Mesenchymal stem cell (in vitro differentiated cells and primary cell): ENCODE measurements at places on chromosomes 3 and 15.

- DNase-seq: no peak
Measured at GRCh38 chr3:58210761-58211460, at the start of gene DNASE1L3. Gene DNASE1L3, minus strand, starts transcription at chr3:58210972. Its CDS starts 66 bp downstream, at chr3:58210906.

GRCh38 chr3:12430086-12430485 lies 54.2 kb upstream of the TSEN2 start:
- DNase-seq: no peak

GRCh38 chr3:59412516-59412915 lies 362.7 kb upstream of the CFAP20DC start:
- DNase-seq: peak; percentile 61

DNA sequence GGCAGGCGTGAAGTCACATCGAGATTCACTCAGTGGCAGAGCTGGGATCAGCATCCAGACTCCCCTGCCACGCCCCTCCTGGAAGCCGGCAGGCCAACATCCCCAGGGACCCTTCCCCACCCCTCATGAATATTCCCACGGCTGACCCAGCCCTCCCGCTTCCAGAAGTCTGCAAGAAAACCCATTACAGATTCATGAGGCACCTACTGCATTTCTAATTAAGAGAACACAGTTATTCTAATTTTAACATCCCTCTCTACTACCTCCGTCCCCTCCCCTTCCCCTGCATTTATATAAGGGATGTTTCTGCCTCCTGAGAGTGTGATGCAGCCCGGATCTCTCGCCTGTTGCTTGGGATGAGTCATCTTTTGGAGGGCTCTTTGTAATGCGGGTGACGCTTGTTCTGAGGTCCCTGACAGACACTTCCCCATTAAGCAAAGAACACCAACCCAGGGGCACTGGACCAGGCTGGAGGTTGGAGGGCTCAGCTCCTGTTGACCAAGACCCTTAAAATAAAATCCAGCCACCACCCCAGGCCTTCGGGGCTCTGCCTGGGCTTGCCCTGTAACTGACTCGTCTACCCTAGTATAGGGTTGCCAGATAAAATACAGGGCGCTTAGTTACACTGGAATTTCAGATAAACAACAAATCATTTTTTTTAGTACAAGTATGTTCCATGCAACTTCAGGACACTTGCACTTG lies 118.7 kb downstream of the NUP210 start:
- peak; percentile 75 for DNase-seq
